ENCODE measurements at places on chromosomes 7 and 10.
A peak's percentile ranks its signal among the peaks of the same experiment; 100 is the strongest.

- H3K4me1 ChIP-seq: no peaks in the 10 kb centered on the region
- no peak overlapping the region for H3K4me3 ChIP-seq
- no peak overlapping the region for H3K27ac ChIP-seq
- no peaks in the 10 kb centered on the region for H3K36me3 ChIP-seq
- no peaks in the 10 kb centered on the region for H3K27me3 ChIP-seq
Observed at GRCh38 chr7:93178213-93178612, 30.0 kb upstream of the SAMD9L start.

DNA sequence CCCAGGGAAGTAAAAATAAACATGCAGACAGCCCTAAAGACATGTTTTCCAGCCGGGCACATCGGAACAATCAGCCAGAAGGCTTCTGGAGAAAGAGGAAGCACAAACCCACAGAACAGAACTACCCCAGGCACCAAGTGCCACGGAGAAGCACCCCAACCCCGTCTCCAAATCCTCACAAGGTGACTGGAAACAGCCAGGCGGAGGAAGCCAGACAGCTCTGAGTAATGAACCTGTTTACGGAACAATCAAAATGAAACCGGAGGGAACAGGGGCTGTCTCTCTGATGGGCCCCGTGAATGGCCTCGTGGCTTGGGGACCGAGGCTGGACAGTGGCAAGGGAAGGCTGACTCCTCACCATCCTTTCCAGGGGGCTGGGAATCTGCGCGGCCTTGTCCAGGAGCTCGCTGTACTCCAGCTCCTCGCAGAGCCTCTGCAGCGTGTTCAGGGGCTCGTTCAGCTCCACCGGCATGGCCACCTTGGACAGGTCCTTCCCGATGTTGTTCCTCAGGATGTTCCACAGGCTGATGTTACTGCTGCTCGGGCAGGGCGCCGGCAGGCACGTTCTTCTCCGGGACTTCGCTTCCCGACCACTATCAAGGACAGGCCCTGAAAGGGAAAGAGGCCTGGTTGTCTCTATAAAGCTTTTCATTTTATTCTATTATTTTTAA is 77.0 kb upstream of the GSDME start:
- DNase-seq: peak; percentile 14
- H3K4me3 ChIP-seq: no peak overlapping the region
- peaks cover 21% of the 10 kb centered on the region for H3K4me1 ChIP-seq

- no peak overlapping the region for H3K4me3 ChIP-seq
- no peaks in the 10 kb centered on the region for H3K36me3 ChIP-seq
- H3K4me1 ChIP-seq: no peaks in the 10 kb centered on the region
- DNase-seq: no peak
- H3K27me3 ChIP-seq: no peaks in the 10 kb centered on the region
Observed at GRCh38 chr10:6296828-6297251, 94.1 kb downstream of the PFKFB3 start.

DNA sequence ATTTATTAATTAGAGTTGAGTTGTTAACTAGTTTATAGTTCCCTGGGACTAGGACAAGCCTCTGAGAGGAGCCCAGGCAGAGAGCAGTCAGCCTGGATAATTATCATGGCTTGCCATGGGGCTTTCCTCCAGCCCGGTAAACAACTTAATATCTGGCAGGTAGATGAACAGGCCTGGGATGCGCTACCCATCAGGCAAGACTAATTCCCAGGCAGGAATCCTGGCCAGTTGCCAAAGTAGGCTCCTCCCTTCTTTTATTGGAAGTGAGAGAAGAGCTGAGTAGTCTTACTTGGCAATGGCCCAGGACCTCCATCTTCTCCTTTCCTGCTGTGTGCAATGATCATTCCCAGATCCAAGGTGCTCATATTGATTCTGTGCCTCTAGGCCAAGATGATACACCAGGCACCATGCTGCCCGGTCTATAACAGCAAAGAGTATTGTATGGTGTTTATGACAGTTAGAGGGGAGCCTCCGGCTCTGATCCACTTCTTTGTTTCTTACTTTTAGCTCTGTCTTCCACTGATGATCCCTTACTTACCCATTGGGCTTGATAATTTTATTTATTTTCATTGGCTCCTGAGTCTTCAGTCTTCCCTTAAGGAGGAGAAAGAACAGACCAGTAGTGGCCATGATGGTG is 408.7 kb downstream of the REEP3 start:
- no peak overlapping the region for H3K27ac ChIP-seq
- no peak overlapping the region for H3K4me3 ChIP-seq
- no peaks in the 10 kb centered on the region for H3K36me3 ChIP-seq

- no peaks in the 10 kb centered on the region for H3K27me3 ChIP-seq
- peaks cover 57% of the 10 kb centered on the region for H3K4me1 ChIP-seq
- no peaks in the 10 kb centered on the region for H3K36me3 ChIP-seq
- DNase-seq: no peak
Observed at GRCh38 chr7:77330169-77330882, 85.8 kb downstream of the GSAP start.

DNA sequence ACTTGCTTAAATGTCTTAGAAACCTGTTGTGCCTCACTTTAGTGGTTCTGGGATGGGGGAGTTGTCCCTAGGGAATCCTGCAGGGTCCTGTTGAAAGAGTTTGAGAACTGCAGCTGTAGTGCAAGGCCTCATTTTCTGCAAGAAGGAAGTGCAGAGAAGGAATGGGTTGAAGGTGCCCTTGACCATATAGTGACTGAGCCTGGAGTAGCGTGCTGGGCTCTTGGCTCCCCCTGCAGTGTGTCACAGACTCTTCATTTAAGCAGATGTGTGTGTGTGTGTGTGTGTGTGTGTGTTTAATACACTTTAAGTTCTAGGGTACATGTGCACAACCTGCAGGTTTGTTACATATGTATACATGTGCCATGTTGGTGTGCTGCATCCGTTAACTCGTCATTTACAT is 92.2 kb downstream of the GRK5 start:
- H3K27me3 ChIP-seq: no peaks in the 10 kb centered on the region
- H3K4me3 ChIP-seq: no peak overlapping the region
- DNase-seq: no peak
- peaks cover 78% of the 10 kb centered on the region for H3K4me1 ChIP-seq
- no peak overlapping the region for H3K27ac ChIP-seq
- H3K36me3 ChIP-seq: no peaks in the 10 kb centered on the region

- H3K27me3 ChIP-seq: no peaks in the 10 kb centered on the region
- H3K4me3 ChIP-seq: no peak overlapping the region
- no peak for DNase-seq
- H3K36me3 ChIP-seq: no peaks in the 10 kb centered on the region
- H3K27ac ChIP-seq: no peak overlapping the region
- H3K4me1 ChIP-seq: peaks cover 51% of the 10 kb centered on the region
Observed at GRCh38 chr7:17339139-17339538, 40.7 kb downstream of the AHR start.

GRCh38 chr10:98957801-98958200 is 277.9 kb downstream of the HPSE2 start:
- DNase-seq: no peak
- no peak overlapping the region for H3K27ac ChIP-seq
- no peaks in the 10 kb centered on the region for H3K4me1 ChIP-seq
- H3K4me3 ChIP-seq: no peak overlapping the region

DNA sequence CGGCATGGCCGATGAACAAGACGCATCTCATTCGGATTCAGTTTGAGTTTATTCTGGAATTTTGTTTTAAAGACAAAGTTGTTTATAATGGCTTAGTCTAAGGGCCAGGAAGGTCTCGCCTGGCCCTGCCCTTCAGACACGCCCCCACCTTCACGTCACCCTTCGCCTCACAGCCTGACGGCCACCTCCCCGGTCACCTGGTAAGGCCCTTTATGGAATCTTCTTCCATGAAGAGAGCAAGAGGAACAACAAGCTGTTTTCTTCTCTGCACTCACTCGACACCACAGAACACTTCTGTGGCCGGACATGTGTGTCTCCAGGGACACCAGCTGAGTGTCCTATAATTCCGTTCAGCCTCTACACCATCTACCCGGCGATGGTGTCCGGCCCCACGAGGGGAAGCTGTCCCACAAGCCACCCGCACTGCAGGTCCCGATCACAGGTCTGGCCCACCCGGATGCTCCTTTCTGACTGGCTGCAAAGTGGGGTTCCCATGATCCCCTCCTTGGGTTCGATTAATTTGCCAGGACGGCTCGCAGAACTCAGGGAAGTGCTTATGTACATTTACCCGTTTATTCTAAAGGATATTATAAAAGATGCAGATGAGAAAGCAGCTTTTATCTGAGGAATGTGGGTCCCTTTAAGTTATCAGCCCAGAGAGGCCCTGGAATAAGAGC is 17.4 kb upstream of the KNDC1 start:
- H3K4me1 ChIP-seq: no peaks in the 10 kb centered on the region
- no peak for DNase-seq
- H3K36me3 ChIP-seq: no peaks in the 10 kb centered on the region
- no peak overlapping the region for H3K27ac ChIP-seq

DNA sequence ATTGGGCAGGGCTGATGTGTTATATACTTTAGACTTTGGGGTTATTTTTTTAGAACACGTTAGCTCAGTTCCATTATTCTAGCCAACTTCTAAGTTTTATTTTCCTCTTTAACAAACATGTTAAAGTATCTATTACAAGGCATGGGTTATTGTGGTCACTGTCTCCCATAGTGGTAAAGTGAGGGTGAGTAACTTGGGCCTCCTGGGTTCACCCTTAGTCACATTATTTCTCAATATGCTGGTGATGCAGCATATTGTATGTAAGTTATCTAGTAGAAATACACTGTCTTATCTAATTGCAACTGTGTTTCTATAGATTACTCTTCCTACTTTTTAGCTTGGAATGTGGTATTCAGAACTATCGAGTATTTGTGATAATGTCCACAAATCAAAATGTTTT is 65.9 kb downstream of the BBS9 start:
- H3K36me3 ChIP-seq: no peaks in the 10 kb centered on the region
- H3K27me3 ChIP-seq: no peaks in the 10 kb centered on the region
- no peak for DNase-seq
- H3K27ac ChIP-seq: no peak overlapping the region
- no peak overlapping the region for H3K4me3 ChIP-seq

DNA sequence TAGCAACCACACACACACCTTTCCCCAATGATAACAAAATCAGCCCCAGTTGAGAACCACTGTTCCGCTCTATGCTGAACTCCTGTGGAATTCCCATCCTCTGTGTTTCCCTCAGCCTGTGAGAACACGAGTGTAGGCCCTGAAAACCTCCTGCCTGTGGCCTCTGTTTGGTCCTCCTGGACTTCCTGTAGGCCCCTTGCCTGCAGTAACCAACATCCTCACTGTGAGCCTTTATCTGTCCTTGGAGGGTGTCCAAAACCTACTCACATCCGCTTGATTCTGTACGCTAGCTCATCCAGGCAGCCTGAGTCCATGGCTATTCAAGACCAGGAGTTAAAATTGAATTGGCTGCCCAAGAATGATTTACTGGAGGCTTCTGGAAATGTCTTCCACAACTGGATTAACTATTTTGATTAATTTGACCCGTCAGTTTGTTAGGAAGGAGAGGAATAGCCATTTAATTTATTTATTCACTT is 149.8 kb downstream of the AKR1D1 start:
- H3K27me3 ChIP-seq: no peaks in the 10 kb centered on the region
- no peak overlapping the region for H3K27ac ChIP-seq
- peaks cover 8% of the 10 kb centered on the region for H3K4me1 ChIP-seq
- no peaks in the 10 kb centered on the region for H3K36me3 ChIP-seq
- DNase-seq: peak; percentile 62

DNA sequence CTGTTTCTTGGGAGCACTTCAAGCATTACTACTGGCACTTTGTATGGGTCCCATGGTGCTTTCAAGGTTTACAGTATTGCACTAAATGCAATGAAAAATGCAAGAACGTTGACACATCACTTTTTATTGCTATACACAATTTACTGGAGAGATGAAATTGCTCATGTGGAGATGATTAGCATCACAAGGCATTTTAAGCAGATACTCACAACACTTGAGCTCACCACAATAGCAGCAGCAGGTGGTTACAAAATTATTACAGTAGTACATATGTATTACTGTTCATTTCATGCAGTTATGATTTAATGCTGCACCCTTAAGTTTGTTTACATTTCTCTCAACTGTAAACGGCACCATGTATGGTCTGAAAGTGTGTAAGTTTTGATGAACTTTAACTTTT is 537.7 kb downstream of the GRM8 start:
- H3K36me3 ChIP-seq: no peaks in the 10 kb centered on the region
- no peak overlapping the region for H3K4me3 ChIP-seq
- H3K27ac ChIP-seq: no peak overlapping the region
- DNase-seq: no peak
- H3K4me1 ChIP-seq: no peaks in the 10 kb centered on the region
- no peaks in the 10 kb centered on the region for H3K27me3 ChIP-seq

DNA sequence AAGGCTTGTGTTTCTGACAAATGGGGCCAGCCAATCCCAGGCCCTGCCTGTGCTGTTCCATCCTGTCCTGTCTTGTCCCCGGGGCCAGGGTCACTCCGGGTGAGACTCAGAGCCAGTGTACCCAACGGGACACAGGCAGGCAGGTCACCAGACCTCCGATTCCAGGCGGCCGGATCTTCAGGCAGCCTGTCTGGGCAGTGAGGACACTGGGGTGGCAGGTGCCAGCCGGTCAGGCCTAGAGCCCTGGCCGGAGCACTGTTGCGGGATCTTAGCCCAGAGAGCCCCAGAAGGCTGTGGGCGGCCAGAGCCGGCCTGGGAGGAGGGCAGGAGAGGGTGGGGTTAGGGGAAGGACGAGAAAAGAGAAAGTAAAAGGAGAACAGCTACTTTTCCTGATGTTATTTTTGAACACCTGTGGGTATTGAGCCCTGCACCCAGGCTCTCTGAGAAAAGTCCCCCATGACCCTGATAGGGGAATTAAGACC is 134.3 kb upstream of the TNRC18 start:
- no peaks in the 10 kb centered on the region for H3K36me3 ChIP-seq
- H3K4me1 ChIP-seq: peaks cover 65% of the 10 kb centered on the region
- DNase-seq: peak; percentile 65
- no peaks in the 10 kb centered on the region for H3K27me3 ChIP-seq

DNA sequence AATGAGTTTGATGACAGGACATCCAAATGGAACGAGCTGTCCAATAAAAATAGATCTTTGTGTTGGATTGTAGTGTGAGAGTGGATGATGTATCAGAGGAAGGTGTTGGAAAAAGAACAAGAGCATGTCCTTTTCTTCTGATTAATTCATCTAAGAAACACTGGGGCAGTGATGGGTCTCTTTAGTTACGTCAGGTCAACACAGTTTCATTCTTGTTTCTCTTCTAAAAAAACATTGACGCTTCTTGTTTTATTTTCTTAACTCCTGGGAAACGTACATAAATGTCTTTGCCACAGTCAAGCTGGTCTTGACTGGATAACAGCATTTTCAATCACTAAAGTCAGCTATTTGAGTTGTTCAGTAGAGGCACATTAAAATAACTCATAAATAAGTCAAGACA is 67.0 kb downstream of the PPP1R9A start:
- no peak overlapping the region for H3K27ac ChIP-seq
- no peak for DNase-seq
- H3K4me1 ChIP-seq: peaks cover 4% of the 10 kb centered on the region
- H3K36me3 ChIP-seq: no peaks in the 10 kb centered on the region

- no peaks in the 10 kb centered on the region for H3K36me3 ChIP-seq
- no peaks in the 10 kb centered on the region for H3K4me1 ChIP-seq
- no peak overlapping the region for H3K4me3 ChIP-seq
- H3K27me3 ChIP-seq: no peaks in the 10 kb centered on the region
Observed at GRCh38 chr7:16564909-16565426, 38.3 kb downstream of the LRRC72 start.
